ENCODE measurements at places on chromosomes 2 and 18.

- no peak for DNase-seq
Measured at GRCh38 chr2:195769975-195770374, 112.9 kb downstream of the SLC39A10 start.

DNA sequence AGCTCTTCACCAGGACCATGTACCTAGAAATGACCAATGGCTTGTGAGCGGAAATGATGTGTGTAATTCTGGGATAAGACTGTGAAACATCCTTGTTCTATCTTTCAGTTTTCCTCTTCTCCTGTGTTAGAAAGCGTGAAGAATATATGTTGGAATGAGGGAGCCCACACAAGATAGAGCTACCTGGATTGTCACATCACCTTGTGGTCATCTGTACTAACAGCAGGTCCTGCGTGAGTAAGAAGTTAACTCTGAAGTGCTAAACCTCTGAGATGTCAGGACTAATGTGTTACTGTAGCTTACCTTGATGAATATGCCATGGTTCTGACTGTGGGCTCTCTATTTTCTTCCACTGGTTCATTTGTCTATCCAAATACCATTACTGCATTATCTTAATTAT, 75.6 kb downstream of the FASTKD2 start:
- DNase-seq = no peak

- DNase-seq = no peak
Measured at GRCh38 chr18:47809420-47809819, 121.0 kb downstream of the SMAD2 start.

GRCh38 chr2:119004602-119005001, 62.6 kb downstream of the MARCO start:
- DNase-seq = no peak

DNA sequence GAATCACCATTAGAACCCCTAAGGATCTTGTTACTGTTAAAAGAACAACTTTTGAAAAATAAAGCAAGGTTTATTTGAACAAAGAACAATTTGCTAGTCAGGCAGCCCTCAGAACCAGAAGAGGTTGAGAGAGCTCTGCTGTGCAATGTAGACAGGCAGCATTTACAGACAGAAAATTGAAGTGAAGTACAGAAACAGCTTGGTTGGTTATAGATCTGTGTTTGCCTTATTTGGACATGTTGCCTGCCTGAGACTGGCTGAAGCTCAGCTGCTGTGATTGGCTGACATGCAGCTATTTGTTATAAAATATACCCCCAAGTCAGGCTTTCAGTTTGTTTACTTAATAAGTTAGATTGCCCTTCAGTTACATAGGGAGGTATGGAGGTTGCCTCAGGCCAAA, 12.5 kb downstream of the MSTN start:
- no peak for DNase-seq

DNA sequence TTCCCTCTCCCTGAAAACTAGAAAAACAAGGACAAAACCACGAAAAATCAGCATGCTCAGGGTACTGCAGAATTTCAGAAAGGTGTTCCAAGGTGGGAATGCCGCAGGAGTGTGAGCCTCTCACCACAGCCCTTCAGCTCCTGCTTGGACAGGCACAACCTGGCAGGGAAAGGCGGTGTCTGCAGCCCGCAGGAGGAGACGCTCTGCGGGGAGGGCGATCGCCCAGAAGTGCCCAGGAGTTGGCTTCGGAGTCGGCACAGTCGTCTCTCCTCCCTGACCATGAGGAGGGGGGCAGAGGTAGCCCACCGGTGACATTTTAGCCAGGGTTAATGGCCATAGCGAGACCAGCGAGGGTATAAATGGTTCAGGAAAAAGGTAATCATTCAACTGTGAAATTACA, 57.2 kb downstream of the TMEM18 start:
- no peak for DNase-seq

- DNase-seq = no peak
Measured at GRCh38 chr2:75162259-75162658, 37.1 kb downstream of the TACR1 start.

- no peak for DNase-seq
Measured at GRCh38 chr2:223465793-223466192, 136.4 kb downstream of the SCG2 start.

- DNase-seq = no peak
Measured at GRCh38 chr2:161414042-161415033, 1.8 kb upstream of the TBR1 start.
